ENCODE measurements at places on chromosomes 6 and 20.

DNA sequence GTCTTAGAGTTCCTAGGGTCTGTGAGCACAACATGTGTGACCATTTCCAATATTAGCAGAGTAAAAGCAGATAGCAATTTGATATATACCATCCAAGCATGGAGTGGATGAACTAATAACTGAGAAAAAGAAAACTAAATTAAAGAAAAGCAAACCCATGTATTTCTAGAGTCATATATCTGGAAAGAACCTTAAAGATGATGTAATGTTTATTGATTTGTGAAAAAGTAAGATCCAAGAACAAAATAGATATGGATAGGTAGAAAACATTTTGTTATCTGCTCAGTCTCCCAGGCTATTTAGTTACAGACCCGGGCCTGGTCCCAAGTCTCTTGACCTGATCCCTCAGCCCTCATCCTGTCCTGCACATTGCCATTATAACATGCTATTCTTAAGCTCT, 526.8 kb downstream of the EPM2A start:
- DNase-seq: no peak

DNA sequence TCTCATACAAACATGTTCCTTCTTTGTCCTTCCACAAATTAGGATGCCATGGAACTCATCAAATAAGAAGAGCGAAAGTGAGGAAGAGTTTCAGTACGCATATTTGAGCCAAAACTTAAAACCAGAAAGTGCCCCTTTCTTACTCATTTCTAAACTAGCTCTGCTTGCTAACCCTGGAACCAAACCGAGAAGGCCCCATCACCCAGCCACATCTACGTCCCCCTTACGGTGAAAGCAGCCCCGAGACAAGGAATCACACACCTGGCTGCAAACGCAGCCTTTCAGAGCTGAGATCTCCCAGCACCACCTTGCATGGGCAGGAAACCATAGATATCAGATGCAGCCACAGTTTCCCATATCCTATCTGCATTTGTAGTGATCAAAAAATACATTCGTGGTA, 28.5 kb downstream of the TRERF1 start:
- DNase-seq: no peak

- no peak for DNase-seq
Measured at GRCh38 chr6:15430186-15430585, 184.3 kb downstream of the JARID2 start.

- DNase-seq: no peak
Measured at GRCh38 chr20:35757098-35757705, 14.6 kb upstream of the PHF20 start.

GRCh38 chr20:13684566-13685222, 46.0 kb upstream of the TASP1 start:
- DNase-seq: no peak

GRCh38 chr6:106666282-106667021, 37.1 kb downstream of the QRSL1 start:
- DNase-seq: no peak

GRCh38 chr20:48733296-48733790, 94.5 kb downstream of the PREX1 start:
- DNase-seq: no peak

GRCh38 chr6:159819932-159820640, 20.0 kb downstream of the PNLDC1 start:
- DNase-seq: no peak

DNA sequence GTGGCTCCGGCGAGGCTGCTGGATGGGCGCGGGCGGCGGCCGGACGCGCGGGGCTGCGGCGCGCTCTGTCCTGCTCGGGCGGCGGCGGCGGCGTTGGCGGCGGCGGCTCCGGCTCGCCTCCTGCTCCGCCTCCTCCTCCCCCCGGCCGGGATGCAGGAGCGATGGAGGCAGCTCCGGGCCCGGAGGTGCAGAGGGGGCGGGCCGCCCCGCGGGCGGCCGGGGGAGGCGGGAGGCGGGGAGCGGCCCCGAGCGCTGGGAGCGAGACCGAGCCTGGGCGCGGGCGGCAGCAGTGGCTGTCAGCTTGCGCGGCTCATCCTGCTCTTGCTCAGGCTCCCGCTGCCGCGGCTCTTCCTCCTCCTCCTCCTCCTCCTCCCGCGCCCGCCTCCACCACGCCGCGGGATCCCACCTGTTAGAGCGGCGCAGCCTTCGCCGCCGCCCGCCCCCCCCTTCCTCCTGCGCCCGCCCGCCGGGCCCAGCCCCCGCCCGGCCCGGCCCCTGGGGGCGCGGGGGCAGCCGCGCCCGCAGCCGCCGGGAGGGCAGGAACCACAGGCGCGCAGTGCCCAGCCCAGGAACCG, at the start of gene NOL4L:
Gene NOL4L, minus strand, starts transcription at position 323 of the 575 bp plus-strand sequence. CDS start 443 bp downstream, outside the sequence.
- DNase-seq: no peak

DNA sequence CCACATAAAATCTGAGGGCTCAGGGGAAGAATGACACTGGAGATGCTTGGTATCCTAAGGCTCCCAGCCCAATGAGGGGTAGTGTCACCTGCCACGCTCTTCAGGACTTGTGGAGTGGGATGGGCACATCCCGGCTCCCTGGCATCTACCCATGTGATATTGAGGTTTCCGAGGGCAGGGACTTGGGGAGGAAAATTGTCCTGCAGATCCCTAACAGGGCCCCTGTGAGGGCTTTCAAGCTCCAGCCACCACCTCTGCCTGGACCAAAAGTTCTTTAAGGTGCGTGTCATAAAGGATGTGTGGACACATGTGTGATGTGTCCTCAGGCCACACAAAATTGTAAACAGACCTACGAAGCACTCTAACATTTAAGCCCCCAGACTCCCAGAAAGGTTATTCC, 2.5 kb downstream of the SCML4 start:
- DNase-seq: no peak

GRCh38 chr6:143744551-143745165, 66.9 kb downstream of the PHACTR2 start:
- no peak for DNase-seq

DNA sequence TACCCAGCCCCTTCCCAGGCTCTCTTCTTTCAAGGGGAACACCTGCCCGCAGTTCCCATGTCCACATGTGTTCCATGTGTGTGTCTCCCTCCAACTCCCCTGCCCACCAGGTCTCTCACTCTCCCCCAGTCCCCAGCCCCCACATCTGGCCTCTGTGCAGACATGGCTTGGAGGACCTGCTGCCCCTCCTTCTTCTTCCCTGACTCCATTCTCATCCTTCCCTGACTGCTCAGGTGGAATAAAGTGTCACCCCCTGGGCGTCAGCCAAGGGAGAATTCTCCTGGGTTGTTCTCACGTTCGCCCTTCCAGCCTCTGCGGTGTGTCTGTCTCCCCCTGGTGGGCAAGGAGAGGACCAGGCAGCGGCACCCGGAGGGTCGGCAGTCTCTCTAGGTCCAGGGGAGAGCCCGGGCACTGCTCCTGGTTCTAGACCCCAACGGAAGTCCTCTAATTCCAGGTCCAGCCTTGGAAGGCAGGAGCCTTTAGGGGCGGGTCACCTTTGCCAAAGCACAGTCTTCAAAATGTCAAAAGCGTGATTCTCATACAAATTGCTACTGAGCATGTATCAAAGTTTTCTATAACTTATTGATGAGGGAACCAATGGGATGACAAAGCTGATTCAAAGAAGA, 50.5 kb downstream of the EBF4 start:
- DNase-seq: no peak

DNA sequence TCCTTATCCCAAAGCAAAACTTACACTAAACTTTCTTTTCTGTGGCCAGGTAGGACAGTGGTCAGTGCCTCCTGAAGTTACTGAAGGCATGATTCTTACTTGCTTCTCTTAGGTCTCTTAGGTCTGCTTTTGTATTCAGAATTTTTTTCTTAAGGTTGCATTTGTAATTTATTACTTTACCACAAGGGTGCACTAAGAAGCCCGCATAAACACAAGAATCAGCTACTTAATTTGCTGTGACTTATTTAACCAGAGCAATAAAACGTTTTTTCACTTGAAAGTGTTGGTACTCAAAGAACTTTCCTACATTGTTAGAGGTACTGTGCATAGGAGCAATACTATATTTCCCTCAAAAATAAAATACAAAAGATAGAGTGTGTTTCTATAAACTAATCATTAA, 75.4 kb upstream of the LAMA2 start:
- DNase-seq: no peak

DNA sequence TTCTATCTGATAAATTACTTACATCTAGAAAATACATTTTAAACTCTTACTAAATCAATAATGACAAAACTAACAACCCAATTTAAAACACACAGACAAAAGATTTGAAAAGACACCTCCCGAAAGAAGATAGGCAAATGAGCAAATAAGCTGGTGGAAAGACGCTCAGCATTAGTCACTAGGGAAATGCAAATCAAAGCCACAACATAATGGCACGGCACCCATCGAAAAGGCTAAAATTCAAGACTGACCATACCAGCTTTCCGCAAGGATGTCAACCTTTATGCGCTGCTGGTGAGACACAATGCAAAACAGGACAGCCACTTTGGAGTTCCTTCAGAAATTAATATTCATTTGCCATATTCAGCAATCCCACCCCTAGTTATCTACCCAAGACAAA, 25.9 kb downstream of the TAF4 start:
- DNase-seq: no peak

GRCh38 chr20:45962031-45962755, 9.8 kb downstream of the ZNF335 start:
- DNase-seq: no peak

GRCh38 chr6:117288083-117288715, 22.8 kb downstream of the VGLL2 start:
- DNase-seq: no peak

DNA sequence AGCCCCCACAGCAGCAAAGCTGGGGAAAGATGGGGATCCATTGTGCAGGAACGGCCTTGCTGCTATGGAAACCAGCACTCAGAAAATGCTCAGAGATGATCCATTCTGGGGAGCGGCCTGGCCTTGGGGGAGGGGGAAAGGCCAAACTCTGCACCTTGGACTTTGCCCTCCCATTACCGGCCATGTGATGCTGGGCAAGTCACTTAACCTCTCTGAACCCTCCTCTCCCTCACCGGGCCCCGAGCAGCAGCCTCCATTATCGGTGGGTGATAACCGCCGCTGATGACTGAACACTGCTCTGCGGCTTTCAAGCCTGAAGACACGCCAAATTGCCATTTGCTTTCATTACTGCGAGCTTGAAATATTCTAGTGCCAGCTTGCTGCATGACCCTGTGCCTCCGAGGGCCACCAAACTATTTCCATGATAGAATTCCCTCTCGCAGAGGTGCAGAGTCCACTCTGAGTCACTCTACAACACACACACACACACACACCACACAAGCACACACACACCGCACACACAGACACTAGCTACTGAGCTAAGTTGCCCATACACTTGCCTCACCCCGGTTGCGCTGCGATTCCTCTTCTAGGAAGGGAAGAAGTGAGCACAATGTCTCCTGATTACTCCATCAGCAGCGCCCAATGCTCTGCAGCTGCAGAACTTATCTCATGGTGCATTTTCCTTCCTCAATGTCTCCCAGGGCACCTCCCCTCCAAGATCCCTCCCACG, 20.6 kb upstream of the SIRPA start:
- DNase-seq: no peak

GRCh38 chr6:114713690-114714089, 370.9 kb upstream of the HS3ST5 start:
- no peak for DNase-seq

DNA sequence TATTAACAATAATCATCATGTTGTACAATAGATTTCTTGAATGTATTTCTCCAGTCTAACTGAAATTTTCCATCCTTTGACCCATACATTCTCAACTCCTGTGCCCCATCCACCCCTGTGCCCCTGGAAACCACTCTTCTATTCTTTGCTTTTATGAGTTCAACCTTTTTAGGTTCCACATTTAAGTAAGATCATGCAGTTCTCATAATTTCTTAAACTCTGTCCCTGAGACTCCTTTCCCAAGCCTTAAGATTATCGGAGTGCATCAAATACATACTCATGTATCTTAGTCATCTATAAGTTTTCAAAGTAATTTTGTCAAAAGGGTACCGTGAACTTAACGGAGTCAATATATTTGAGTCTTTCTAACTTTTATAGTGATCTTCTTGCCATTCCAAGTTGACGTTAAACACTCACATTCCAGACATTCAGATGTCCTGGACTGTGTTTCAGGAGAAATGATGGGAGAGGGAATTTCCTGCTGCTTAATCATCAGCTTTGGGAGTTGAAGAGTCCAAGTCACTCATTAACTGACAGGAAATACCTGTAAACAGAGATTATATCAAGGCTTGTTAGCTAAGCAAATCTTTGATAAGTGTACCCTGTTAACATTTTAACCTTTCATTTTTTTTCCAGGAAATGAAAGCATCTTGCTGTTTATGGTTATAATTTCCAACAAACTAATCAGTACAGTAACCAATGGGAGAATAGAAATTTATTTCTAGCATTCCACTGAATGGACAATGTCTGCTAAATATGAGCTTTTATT, 73.3 kb downstream of the ADGRG6 start:
- no peak for DNase-seq

DNA sequence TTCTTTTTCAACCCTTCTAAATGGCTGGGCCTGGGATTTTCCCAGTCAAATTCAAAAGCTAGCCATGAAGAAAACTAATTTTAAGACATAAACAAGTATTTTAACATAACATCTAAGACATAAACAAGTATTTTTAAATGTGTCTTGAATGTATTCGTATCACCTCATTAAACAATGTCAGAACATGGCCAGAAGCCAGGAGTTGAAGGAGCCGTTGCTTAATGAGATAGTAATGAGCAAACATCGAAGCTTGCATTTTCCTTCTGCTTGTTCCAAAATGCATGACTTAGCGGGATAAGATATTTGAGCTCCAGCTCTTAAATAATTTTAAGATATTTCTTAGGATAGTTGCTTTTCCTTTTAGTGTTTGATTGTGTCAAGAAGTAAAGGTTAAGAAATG, 4.2 kb upstream of the RNF182 start:
- no peak for DNase-seq

- no peak for DNase-seq
Measured at GRCh38 chr6:11043961-11044711, at the start of gene ELOVL2. Gene ELOVL2 (minus strand): TSS chr6:11044305. CDS start chr6:11044230, 75 bp downstream.

DNA sequence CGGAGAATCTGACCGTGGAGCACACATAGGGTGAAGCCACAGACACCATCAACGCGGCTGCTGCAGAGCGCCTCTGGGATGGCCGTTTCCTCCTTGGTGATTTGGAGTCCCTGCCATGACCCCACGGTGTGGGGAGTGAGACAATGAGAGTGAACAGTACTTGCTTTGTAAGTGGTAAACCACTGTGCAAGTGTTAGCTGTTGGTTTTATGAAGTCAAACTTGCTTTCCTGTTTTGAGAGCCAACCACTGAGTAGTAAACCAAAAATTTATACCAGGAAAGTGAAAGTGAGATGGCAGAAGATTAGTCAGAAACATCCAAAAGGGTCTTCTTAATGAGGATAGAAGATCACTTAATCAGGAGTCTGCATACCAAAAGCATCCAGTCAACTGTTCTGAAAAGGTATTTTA, 160.7 kb downstream of the FOXC1 start:
- no peak for DNase-seq

Data from dorsolateral prefrontal cortex (tissue), 122 donors.